ENCODE measurements at places on chromosomes 11 and 22. TPM values are rescaled to one million over a fixed set of nuclear protein-coding genes. Genes with fewer than 3 reads are reported as not detected.
A peak's percentile ranks its signal among the peaks of the same experiment; 100 is the strongest.

DNA sequence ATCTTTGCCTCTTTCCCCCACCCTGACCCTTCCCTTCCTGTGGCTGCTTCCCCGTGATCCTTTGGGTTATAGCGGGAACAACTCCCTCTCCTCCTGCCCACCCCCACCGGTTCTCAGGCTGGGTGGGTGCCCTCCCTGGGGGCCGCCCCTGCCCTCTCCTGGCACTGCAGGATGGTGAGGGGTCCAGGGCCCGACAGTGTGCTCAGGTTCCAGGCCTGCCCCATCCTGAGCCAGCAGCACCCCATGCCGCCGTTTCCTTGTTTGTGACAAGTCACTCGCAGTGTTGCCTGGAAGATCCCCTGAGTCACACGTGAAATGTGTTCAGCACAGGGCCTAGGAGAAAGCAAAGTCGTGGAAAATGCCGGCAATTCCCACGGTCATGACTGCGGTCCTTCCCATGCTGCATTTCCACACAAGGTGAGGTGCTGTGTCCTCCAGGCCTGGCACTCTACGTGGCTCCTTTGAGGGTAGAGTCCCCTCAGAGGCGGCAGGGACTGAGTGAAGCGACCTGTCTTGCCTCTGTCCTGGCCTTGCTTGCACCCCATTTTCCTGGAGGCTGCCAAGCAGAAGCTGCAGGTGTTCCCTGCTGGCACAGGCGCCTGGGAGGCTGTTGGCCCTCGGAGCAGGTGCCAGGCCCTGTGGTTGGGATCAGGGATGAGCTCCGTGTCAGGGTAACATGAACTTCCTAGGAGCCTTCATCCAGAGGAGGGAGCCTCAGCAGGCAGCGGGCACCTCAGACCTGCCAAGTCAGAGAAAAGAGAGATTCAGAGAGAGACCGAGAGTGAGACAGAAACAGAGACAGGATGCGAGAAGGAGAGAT, 80.5 kb upstream of the LINC01488 start:
- no peak for DNase-seq

TSSK2 gene
- polyA plus RNA-seq: not detected

- no peak for DNase-seq
Observed at GRCh38 chr11:108727665-108728064, 62.8 kb downstream of the DDX10 start.

APOA1 gene
- polyA plus RNA-seq: 0.80 TPM

DNA sequence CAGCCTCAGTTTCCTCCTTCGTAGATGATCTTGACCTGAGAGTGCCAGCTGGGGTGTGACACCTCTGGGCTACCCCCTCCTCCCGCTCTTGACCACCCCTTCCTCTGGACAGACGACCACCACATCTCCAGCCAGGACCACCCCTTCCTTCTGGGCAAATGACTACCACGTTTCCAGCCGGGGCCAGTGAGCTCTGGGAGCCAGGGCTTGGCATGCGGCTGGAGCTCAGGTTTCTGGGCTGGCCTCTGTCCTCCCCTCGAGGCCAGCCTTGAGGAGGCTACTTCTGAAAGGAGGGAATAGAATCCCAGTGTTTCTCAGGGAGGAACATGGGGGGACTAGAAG, 120.9 kb downstream of the KCNQ1OT1 start:
- DNase-seq: no peak

DNA sequence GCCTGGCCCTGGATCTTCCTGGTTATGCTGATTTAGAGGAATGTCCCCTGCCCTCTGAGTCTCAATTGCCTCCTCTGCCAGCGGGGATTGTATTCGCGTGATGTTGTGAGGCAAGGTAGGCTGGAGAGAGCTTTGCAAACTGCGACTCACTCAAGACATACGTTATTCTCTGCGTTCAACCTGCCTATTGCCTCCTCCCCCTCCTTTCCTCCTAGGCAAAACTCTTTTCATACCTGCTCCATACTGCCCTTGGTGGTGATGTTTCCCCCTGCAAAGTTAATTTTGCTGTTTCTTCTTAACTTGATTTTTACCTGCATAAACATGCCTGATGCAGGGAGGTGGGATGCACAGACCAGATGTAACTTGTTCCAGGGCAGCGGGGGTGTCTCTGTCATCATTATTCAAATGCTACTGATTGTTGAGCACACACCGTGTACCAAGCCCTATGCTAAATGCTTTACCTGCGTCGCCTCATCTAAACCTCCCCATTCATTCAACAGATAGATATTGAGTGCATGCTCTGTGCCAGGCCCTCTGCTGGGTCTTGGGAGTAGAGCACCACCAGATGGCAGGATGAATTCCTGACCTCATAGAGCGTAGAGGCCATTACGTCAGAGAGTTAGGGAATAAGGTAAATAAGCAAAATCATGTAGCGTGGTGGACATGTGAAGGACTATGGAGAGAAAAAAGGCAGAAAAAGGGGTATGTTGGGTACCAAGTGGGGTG, 29.0 kb downstream of the SGSM1 start:
- peak; percentile 57 for DNase-seq

DNA sequence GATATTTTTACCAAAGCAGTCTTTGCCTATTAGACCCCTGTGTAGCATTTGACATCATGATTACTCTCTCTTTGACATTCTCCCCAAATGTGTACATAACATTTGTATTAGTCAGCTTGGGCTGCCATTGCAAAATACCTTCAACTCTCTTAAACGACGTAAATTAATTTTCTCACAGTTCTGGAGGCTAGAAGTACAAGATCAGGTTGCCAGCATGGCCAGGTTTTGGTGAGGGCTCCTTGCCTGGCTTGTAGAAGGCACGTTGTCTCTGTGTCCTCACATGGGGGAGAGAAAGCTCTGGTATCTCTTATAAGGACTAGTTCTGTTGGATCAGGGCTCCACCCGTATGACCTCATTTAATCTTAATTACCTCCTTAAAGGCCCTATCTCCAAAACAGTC, 12.3 kb upstream of the DLAT start:
- DNase-seq: no peak

Data from H1 (cell line).